ENCODE measurements at places on chromosomes 7 and 10. TPM values are rescaled to one million over a fixed set of nuclear protein-coding genes. Genes with fewer than 3 reads are reported as not detected.

- H3K4me1 ChIP-seq: no peaks in the 10 kb centered on the region
- peaks cover 2% of the 10 kb centered on the region for H3K36me3 ChIP-seq
- H3K27me3 ChIP-seq: no peaks in the 10 kb centered on the region
- DNase-seq: no peak
These were observed 89.3 kb downstream of the VOPP1 start for GRCh38 chr7:55483046-55483445.

Gene JAKMIP3
- 0.99 TPM for total RNA-seq

GRCh38 chr7:34900891-34901513 lies 136.3 kb downstream of the DPY19L1 start:
- DNase-seq: no peak
- H3K27me3 ChIP-seq: no peaks in the 10 kb centered on the region
- H3K4me1 ChIP-seq: no peaks in the 10 kb centered on the region
- no peak overlapping the region for H3K27ac ChIP-seq

GRCh38 chr7:155509725-155510551 lies 36.4 kb downstream of the CNPY1 start:
- no peaks in the 10 kb centered on the region for H3K4me1 ChIP-seq
- H3K27ac ChIP-seq: no peak overlapping the region
- H3K4me3 ChIP-seq: no peak overlapping the region
- H3K36me3 ChIP-seq: no peaks in the 10 kb centered on the region

Data from aorta (tissue), 5 donors.